ENCODE measurements at places on chromosomes 6 and 20. TPM values are rescaled to one million over a fixed set of nuclear protein-coding genes. Genes with fewer than 3 reads are reported as not detected.

The BTN1A1 gene
- 1.1 TPM for total RNA-seq

DNA sequence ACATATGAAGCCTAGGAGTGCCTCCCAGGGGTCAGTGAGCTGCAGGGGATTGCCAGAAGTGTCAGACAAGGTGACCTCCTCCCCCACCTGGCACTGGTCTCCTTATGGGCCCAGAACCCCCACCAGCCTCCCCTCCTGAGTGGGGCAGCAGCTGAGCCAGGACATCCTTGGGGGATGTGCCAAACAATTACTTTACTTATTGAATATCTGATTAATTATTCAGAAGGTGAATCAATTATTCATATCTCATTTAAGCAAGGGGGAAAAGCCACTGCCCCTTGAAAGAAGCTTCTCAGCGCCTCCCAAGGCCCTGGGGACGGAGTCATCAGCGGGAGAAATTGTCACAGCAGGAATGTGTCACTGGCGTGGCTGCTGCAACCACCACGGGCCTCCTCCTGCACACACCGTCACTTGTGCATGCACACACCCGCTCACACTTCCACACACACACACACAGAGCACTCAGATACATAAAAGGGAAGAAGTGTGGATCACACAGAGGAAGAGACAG lies 123.4 kb upstream of the MAFB start:
- no peak overlapping the region for H3K27ac ChIP-seq
- no peaks in the 10 kb centered on the region for H3K36me3 ChIP-seq
- no peaks in the 10 kb centered on the region for H3K4me1 ChIP-seq
- no peak overlapping the region for H3K4me3 ChIP-seq
- H3K27me3 ChIP-seq, result no peaks in the 10 kb centered on the region

GRCh38 chr6:21438986-21439352 lies 154.6 kb upstream of the SOX4 start:
- H3K4me3 ChIP-seq, result no peak overlapping the region
- H3K27ac ChIP-seq, result peak overlapping the region; percentile 89
- H3K27me3 ChIP-seq, result no peaks in the 10 kb centered on the region

- H3K4me1 ChIP-seq, result no peaks in the 10 kb centered on the region
- no peaks in the 10 kb centered on the region for H3K27me3 ChIP-seq
- H3K36me3 ChIP-seq, result no peaks in the 10 kb centered on the region
- DNase-seq, result no peak
- no peak overlapping the region for H3K27ac ChIP-seq
These were observed 14.8 kb upstream of the TENT5A start for GRCh38 chr6:81767163-81767891.

GRCh38 chr20:20076297-20077065 lies 24.1 kb downstream of the CFAP61 start:
- no peaks in the 10 kb centered on the region for H3K36me3 ChIP-seq
- DNase-seq, result no peak
- no peak overlapping the region for H3K27ac ChIP-seq
- H3K4me3 ChIP-seq, result no peak overlapping the region
- H3K4me1 ChIP-seq, result no peaks in the 10 kb centered on the region

Measured in GM12878 (cell line).